ENCODE measurements at places on chromosomes 7 and 10.

DNA sequence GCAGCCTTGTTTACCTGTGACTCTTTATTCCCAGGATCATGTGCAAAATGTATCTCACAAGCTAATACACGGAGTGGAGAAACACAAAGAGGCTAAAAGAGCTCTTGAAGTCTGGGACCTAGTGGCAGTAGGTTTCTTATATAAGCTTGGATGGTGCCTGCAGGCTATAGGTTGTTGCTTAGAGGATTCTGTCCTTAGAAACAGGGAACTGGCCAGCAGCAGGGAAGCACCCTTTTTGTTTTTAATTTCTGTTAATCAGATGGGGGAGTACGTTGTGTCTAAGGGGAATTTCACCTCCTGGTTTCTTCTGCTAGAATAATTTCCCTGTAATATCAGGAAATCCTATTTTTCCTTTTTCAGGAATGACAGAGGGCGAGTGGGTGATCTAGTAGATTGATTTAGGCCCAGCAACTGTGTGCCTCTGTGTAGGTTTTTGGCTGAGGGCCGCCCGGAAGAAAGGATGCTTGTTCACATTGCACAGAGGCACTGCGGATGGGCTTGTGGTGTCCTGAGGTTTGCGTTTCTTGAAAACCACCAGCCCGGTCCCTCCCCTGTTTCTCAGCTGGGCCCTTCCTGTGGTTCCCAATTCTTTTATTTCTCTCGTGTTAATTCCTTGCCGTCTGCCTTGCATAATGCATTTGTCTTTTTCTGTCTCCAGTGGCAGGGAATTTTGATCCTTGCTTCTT is 158.0 kb downstream of the CAMK1D start:
- no peak for DNase-seq

DNA sequence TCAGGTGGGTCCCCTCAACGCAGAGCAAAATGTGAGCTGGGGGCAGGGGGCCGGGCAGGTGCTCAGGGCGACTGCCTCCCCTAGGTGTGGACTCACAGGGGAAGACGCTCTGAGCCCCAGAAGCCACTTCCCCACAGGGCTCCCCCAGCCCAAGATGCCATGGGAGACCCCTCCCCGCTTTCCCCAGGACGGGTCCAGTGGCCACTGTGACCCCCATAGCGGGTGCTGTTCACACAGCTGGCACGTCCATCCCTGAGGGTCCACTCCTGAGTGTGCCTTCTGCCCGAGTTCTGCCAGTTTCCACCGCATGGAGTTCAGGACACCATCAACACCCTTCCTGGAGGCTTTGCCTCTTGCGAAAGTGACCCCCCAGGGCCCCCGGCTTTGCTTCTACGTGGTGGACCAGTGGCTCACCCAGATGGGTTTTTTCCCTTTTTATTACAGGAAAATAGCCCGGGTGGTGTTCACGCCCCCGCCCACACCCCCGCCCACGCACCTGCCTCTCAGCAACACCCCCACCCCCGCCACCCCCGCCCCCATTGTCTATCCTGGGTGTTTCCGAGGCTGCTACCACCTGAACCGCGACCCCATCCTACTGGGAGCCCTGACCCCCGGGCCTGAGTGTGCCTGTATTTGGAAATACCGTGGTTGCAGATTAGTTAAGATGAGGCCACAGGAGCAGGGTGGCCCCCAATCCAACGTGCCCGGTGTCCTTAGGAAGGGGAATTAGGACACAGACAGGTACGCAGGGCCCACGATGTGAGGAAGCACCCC is 32.0 kb downstream of the ADAP1 start:
- peak; percentile 39 for DNase-seq

DNA sequence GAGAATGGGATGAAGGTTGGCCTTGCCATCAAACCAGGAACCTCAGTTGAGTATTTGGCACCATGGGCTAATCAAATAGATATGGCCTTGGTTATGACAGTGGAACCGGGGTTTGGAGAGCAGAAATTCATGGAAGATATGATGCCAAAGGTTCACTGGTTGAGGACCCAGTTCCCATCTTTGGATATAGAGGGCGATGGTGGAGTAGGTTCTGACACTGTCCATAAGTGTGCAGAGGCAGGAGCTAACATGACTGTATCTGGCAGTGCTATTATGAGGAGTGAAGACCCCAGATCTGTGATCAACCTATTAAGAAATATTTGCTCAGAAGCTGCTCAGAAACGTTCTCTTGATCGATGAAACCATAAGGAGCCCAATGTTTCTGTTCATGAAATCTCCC is 637 bp downstream of the RPEL1 start:
- no peak for DNase-seq

- DNase-seq = no peak
These were observed 5.3 kb downstream of the C10orf90 start for GRCh38 chr10:126665207-126665606.

DNA sequence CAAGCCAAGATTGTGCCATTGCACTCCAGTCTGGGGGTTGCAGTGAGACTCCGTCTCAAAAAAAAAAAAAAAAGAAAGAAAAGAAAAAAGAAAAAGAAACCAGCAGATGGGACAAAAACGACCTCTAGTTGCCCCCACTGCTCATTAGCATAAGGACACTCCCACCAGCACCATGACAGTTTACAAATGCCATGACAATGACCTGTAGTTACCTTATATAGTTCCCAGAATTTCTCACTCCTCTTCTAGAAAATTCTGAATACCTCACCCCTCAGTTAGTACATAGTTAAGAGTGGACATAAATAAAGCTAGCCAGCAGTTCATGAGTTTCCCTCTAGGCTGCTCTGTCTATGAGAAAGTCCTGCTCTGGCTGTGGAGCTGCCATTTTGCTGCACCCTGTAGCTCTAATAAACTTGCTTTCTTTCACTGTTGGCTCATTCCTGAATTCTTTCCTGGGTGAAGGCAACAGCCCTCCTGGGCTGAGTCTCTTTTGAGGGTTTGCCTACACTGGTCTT is 276.8 kb upstream of the AKR1E2 start:
- DNase-seq = no peak

DNA sequence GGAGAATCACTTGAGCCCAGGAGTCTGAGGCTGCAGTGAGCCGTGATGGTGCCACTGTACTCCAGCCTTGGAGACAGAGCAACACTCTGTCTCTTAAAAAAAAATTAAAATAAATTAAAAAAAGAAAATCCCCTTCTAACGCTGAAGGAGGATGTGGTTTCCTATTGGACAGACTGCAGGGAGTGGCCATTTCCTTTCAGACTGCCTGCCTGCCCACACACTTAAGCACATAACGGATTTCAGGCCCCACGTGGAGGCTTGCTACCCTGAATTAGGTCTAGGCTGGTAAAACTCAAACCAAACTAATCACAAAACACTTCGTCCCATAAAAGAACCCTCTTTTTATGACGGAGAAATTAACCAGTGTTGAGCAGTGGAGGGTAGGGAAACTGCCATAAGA is 34.0 kb downstream of the GATA3 start:
- DNase-seq = no peak
